ENCODE measurements at places on chromosomes 1 and 21.

DNA sequence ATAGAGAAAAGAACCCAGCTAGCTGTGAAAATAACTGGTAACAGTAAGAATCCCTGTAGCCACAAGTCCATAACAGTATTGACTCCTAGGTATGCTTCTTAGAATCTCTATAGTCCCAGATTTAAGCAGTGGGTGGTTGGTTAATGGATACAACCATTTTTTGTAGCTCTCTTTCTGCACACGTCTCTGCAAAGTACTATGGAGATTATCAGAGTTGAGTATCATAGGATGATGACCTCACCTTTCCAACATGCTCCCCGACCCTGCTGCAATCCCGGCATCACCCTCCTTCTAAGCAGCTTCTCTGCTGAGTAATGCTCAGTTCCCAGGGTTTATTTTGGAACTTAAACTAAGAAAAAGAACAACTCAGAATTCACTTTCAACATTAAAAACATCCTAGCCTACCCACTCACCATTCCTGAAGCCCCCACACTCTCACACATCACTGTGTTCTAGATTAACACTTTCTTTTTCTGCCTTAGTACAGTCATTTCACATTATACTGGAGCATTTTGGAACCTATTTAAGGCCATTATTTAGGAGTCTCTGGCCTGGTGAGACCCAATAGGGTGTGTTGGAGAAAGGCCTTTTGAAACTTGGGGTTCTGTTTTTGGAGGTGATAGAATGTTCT, 2.7 kb downstream of the MLLT11 start:
- no peak for DNase-seq

- DNase-seq = no peak
Observed at GRCh38 chr1:172670316-172670715, 11.4 kb downstream of the FASLG start.

GRCh38 chr1:83999316-83999819, 436 bp upstream of the TTLL7 start:
- DNase-seq = peak; percentile 43

DNA sequence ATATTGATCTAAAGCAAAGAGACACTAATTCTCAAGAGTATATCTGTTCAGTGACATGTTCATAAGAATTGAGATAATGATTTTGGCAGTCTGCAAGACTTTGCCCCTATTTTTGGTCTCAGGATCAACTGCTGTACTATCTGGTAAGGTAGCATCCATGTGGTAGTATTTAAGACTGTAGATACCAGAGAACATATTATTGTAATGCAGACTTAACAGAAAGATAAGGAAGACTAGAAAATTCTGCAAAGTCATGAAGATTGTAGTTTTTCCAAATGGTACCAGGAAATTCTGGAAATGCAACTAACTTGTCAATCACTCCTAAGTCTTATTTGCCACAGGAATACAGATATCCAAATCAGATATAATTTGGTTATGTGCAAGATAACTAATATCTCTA, 35.1 kb downstream of the RNF2 start:
- DNase-seq = no peak

DNA sequence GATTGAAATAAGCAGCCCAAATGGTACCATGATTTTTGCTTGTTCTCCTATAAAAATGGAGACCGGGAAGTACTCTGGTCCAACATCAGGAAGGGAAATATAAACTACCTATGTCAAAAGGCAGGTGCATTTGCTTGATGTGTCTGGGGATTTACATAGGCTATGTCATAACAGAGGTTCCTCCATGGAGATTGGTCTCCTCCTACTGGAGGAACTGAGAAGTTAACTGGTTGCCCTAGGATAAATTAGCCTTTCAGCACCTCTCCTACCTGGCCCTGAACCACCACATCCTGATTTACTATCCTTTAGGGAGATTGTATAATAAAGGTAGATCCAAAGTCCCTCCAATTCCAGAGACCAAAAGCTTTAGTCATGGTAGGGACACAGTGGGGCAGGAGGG, 1109.3 kb upstream of the B3GALT2 start:
- DNase-seq = no peak

GRCh38 chr1:200034761-200035396, 7.4 kb downstream of the NR5A2 start:
- no peak for DNase-seq

DNA sequence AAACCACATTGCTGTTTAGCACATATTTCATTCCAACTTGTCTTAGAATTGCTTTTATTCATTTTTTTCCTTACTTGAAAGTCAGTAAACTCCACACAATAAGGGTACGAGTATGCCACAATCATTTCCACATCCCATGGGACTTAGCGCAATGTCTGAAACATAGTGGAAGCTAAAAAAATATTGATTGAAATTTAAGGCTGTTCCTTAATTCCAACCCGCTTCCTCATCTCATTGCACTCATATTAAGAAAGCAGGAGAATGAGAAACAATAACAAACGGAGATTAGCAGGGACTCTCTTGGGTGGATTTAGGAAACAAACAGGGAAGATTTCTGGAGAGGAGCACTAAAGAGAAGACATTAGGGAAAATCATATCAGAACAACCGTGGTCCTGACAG, 39.3 kb upstream of the RGS4 start:
- no peak for DNase-seq

DNA sequence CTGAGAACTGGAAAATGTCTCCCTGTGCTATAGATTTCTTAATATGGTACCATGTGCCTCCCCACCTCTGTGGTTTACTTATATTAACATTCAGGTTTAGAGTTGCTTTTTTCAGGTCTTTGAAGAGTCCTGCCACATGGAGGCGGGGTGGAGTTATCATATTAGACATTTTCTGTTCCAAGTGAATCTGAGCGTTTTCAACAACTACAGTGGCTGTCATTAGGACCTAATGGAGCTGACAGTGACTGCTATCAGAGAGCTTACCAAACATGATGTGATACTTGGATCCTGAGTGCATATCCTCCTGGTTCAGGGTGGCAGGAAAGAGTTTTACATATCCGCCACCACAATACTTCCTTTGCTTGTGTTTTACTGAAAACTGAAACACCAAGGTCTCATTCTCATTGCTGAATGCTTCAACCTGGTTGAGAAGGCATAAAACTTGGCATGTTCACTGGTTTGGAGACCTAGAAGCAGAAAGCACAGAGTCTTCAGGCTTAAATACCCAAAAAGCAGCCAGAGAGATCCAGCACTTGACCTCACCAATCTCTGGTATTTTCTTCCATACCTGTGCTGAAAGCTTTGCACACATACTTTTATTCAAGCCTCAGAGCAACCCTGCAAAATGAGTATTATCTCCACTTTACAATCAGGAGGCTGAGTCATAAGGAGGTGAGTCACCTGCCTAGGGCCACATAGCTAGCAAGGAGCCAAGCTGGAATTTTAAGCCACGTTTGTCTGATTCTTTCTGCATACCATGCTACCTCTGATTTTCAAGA, 47.4 kb upstream of the OSBPL9 start:
- DNase-seq = peak; percentile 21

DNA sequence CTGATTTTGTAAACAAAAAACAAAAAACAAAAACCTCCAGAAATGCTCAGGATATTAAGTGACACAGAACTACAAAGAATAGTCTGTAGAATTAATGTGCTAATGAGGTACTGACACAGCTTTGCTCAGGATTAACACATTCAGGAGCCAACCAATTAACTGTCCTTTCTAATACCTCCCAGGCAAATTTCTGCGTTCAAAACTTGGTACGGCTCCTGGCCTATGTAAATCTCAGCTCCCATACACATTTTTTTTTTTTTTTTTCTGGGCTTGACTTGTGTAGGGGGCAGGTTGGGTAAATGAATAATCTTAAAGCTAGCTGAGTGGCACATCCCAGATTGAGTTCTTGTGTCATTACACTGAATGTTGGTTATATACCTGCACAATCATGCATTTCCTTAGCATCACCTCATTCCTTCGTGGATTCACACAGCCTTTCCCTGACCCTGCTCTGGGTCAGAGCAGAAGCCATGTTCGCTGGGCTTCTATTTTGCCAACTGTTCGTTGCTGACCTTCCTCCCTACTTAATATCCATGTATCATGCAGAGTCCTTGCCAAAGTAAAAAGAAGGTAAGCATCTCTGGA, 12.6 kb upstream of the IER5 start:
- DNase-seq = no peak

DNA sequence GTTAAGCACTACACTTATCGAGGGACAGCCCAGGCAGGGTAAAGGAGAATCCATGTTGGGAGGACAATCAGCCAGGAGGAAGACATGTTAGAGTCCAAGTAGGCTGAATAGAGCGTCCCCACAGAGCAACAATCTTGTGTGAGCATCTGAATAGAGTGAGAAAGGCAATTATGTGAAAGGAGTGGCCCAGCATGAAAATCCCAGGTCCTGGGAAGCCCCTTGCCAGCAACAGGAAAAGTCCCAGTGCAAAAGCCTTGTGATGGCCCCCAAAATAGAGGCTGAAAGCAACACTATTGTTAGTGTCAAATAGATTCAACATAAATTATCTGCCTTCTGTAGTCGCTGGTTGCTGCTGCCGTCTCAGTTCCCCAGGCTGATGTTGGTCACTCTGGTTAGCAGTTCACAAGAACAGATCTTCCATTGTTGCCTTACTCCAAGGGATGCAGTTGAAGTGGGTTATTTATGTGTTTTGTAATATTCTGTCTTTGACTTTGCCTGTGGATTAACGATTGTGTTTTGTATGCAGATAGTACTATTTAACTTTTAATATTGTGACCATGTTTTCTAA, 12.1 kb upstream of the ABL2 start:
- DNase-seq = no peak

DNA sequence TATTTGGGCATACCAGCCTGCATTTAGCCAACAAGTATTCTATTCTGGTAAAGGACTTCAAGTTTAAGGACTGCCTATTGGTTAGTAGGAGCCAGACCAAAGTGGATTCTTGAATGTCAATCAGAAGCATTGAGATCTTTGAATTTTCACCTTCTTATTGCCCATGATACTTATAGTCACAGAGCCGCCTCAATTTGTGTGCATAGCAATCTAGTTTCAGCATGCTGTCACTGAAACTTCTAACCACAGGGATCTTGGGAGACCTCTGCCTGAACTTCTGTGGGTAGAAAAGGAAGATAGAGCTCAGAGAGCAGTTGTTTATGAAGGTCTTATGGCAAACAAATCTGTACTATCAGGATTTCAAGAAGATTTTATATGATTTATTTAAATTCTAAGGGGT, 501.4 kb upstream of the USP24 start:
- DNase-seq = no peak

- peak; percentile 69 for DNase-seq
Observed at GRCh38 chr1:115980998-115981993, 5.0 kb downstream of the SLC22A15 start.

DNA sequence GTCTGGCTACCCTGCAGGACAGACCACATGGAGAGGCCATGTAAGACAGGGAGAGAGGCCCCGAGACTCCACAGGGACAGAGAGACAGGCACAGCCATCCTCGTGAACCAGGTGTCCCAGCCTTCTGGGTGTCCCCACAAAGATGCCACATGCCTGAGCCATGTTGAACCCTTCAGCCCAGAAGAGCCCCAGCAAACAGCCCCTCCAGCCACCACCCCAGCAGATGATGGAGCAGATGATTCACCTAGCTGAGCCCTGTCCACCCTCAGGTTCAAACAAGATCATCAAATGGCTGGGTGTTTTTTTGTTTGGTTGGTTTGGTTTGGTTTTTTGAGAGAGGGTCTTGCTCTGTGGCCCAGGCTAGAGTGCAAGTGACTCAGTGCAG, 78.7 kb downstream of the DHRS3 start:
- no peak for DNase-seq

- no peak for DNase-seq
Observed at GRCh38 chr1:162016631-162017030, 7.0 kb downstream of the OLFML2B start.

DNA sequence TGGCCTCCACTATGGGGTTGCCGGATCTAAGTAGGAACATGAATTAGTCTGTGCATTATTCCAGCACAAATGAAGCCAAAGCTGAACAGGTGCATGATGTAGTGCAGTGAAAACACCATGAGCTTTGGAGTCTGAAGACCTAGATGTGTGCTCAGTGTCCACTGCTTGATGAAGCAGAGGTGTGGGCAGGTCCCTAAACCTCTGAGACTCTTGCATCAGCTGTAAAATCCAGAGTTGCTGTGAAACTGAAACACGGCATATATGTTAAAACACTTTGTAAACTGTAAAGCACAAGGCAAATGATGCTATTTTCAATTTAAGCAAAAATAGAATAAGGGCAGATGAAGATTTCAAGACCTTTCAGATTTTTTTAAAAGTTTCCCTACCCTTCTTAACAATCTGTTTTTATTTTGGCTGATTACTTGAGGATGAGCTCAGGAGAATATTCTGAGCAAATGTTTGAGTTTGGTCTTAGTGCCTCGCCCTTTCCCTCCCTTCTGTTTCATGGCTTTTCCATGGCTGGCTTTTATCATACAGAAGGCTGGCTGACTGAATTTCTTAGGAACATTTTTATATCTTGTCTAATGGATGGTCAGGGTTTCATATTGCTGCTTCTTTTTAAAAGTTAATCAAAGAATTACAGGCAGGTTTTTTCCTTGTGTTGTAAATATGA, 221.8 kb downstream of the NTNG1 start:
- no peak for DNase-seq

- no peak for DNase-seq
Observed at GRCh38 chr1:1402072-1402900, 3.2 kb upstream of the CCNL2 start.

DNA sequence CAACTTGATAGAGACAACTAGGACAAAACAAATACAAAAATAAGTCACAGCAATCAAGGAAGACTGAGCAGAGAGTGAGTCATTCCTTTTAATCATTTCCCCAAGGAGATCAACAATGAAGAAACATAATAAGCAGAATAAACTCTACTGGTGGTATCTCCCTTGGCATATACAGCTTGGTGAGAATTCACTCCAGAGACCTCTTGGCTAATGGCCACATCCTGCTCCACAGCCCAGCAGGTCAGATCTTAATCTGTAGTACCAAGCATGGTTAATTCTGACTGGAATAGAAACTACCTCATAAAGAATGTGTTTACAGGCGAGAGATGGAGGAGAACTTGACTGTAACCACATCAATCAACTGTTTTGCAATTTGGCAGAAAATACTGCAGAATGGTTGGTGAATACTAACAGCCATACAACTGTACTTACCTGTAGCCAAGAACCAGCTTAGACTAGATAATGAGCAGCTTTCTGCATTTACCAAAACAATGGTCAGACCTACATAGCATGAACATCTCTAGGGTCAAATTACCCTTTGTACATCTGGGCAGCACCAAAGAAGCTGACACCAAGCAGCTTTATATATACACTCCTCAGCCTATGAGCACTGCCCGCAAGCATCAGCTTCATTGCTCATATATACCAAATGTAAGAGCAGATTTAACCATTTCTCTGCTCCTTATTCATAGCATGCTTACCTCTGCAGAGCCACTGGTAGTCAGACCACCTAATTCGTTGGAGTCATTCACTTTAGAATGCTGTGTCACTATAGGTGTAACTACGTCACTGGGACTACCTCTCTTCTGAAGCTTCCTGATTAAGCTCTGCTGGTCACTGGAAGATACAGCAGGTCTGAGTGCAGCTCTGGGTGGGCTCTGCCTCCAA, 51.0 kb downstream of the KIAA0319L start:
- no peak for DNase-seq

DNA sequence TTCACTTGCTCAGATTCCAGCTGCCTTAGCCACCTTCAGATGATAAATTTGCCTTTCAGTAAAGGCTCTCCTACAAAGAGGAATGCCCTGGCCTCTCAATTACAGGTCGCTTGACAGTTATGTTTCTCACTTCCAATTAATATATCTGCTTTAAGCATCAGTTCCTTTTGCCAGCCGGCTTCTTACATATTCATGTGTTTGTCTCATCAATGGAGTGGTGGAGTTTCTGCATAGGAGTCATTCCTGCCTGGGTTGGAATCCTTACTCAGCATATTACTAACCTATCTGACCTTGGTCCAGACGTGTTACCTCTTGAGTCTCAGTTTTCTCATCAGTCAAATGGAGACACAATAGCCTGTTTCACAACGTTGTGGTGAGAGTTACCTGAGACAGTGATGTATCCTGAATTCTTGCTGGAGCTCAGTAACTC, 9.4 kb upstream of the SESN2 start:
- no peak for DNase-seq
